ENCODE measurements at places on chromosomes 4 and X.

GRCh38 chr4:10074767-10075105, 41.9 kb downstream of the WDR1 start:
- DNase-seq: peak; percentile 26

DNA sequence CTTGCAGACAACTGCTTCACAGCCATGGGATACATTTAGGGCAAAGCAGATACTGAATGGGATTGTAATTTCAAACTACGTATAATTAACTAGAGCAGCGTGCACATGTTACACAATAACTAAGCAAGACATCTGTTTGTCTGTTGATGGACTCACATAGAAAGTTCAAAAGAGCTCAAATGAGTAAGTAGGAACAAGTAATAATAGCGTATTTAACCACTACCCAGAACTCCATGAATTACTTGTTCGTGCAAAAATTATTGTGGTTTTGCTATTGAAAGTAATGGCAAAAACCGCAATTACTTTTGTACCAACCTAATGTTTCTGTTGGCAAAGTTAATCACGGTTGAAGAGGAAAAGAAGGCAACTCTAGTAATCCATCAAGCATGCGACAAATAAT, 825.4 kb downstream of the PCDH18 start:
- no peak for DNase-seq

GRCh38 chr4:123671636-123672404, 275.2 kb downstream of the SPRY1 start:
- no peak for DNase-seq

DNA sequence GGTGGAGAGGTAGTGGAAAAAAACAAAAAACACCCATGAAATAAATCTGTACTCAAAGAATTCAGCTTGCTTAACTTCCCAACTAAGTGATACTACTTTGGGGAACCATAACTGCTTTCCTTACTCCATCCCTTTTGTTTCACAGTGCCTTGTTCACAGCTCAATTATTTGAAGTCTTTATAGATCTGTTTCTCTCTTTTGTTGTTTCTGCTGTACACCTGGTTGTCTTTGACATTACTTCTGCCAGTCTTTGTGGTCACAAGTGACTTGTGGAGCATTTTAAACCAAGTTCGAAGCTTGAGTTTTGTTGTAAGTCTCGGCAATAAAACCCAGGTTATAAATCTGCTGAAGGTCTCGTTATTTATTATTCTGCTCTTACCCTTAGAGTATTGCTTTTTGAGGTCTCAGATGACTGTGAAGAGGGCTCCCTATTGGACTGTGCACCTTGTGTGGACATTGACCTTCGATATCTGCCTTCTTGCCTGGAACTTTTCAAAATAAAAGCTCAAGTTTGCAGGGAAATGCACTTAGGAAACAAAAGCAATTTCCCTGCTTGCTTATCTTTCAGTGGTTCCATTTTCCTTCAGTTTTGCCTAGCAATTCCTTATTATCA, 59.8 kb downstream of the ANK2 start:
- no peak for DNase-seq

DNA sequence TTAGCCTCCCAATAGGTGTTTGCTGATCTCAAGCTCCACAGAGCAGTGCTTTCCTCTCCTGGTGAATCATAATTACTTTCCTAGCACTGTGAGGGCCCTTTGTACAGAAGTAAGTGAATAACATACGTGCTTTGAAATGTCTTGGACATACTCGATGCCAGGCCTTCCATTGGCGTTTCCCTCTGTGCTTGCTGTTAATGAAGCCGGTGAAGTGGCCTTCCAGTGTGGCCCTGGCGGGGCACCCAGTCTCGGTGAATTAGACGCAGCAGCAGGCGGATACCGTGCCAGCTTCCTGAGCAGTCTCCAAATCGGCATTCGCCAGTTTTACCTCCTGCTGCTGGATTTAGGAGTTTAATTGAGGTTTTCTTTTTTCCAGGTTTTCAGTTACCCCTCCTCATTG, 132.3 kb downstream of the HMX1 start:
- no peak for DNase-seq

DNA sequence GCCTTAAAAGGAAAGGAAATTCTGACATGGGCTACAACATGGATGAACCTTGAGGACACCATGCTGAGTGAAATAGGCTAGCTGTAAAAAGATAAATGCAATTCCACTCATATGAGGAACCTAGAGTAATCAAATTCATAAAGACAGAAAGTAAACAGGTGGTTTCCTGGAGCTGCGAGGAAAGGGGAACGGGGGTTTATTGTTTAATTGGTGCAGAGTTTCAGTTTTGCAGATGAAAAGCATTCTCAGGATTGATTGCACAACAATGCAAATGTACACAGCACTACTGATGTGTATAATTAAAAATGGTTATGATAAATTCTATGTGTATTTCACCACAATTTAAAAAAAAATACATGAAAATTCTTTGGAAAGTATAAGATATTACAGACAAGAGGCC, 24.0 kb downstream of the PLRG1 start:
- no peak for DNase-seq

DNA sequence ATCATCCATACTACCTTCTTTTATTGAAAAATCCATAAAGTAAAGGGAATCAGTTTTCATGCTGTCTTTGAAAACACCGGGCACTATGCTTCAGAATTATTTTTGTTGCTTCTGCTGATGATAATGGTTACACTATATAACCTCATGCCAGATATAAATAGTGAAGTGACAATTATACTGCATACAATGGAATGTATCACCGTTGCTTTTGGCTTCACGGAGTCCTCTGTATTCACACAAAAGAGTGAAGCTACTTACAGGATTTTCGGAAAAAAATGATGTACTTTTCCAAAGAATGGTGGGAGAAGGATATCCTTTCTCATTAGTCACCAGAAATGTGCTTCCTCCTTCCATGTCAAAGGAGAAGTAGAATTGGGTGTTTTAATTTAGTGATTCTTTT, 159.1 kb upstream of the PITX2 start:
- no peak for DNase-seq
